Dermis microvascular lymphatic vessel endothelial cell (primary cell): ENCODE measurements at places on chromosomes 2 and 18. TPM values are rescaled to one million over a fixed set of nuclear protein-coding genes. Genes with fewer than 3 reads are reported as not detected.

RESP18 gene
- total RNA-seq: not detected in 2 replicates

ASB3 gene
- total RNA-seq: 22.1 and 25.4 TPM in 2 replicates

CXCR1 gene
- total RNA-seq: not detected in 2 replicates

IL36RN gene
- total RNA-seq: not detected in 2 replicates

LRRTM4 gene
- not detected in 2 replicates for total RNA-seq

MYO5B gene
- 0.25 and 0.51 TPM in 2 replicates for total RNA-seq

RIT2 gene
- total RNA-seq: not detected in 2 replicates

C1QL2 gene
- not detected in 2 replicates for total RNA-seq

WDR12 gene
- total RNA-seq: 14.5 and 16.7 TPM in 2 replicates

SPATA3 gene
- total RNA-seq: not detected in 2 replicates

NTSR2 gene
- total RNA-seq: not detected in 2 replicates

RUFY4 gene
- total RNA-seq: not detected in 2 replicates

LONRF2 gene
- not detected in 2 replicates for total RNA-seq

MAP2 gene
- 3.3 and 11.2 TPM in 2 replicates for total RNA-seq

ARHGAP15 gene
- under 0.01 TPM in 1 of 2 replicates, not detected in the other for total RNA-seq

KLHL30 gene
- not detected in 2 replicates for total RNA-seq

SLC8A1 gene
- total RNA-seq: 0.13 TPM in 2 replicates

FOXI3 gene
- total RNA-seq: not detected in 2 replicates

NBEAL1 gene
- 20.0 and 20.4 TPM in 2 replicates for total RNA-seq

SLC4A5 gene
- total RNA-seq: under 0.01 and 0.25 TPM in 2 replicates

TTL gene
- total RNA-seq: 10.0 and 10.1 TPM in 2 replicates

WDR35 gene
- 5.0 and 6.1 TPM in 2 replicates for total RNA-seq

MEIS1 gene
- 3.6 and 5.3 TPM in 2 replicates for total RNA-seq

FAM98A gene
- 16.0 and 37.2 TPM in 2 replicates for total RNA-seq

ZNF804A gene
- not detected in 2 replicates for total RNA-seq

MAL gene
- not detected in 2 replicates for total RNA-seq

ANKRD29 gene
- 1.3 and 2.0 TPM in 2 replicates for total RNA-seq

SRBD1 gene
- 17.2 and 17.6 TPM in 2 replicates for total RNA-seq

CAPN13 gene
- total RNA-seq: not detected in 2 replicates

EMX1 gene
- not detected in 2 replicates for total RNA-seq

ATG9A gene
- 34.5 and 60.4 TPM in 2 replicates for total RNA-seq
